ENCODE measurements at places on chromosomes 5 and 9. TPM values are rescaled to one million over a fixed set of nuclear protein-coding genes. Genes with fewer than 3 reads are reported as not detected.
A peak's percentile ranks its signal among the peaks of the same experiment; 100 is the strongest.

- peak; percentile 50 for DNase-seq
- no peaks in the 10 kb centered on the region for H3K36me3 ChIP-seq
- no peaks in the 10 kb centered on the region for H3K4me1 ChIP-seq
- no peak overlapping the region for H3K27ac ChIP-seq
- peaks cover 2% of the 10 kb centered on the region for H3K27me3 ChIP-seq
These were observed 22.1 kb upstream of the TPD52L3 start for GRCh38 chr9:6305954-6306563.

- H3K4me3 ChIP-seq, result no peak overlapping the region
- no peaks in the 10 kb centered on the region for H3K36me3 ChIP-seq
- H3K27ac ChIP-seq, result no peak overlapping the region
- H3K27me3 ChIP-seq, result no peaks in the 10 kb centered on the region
- no peak for DNase-seq
These were observed 36.1 kb upstream of the COL5A1 start for GRCh38 chr9:134605351-134605965.

DNA sequence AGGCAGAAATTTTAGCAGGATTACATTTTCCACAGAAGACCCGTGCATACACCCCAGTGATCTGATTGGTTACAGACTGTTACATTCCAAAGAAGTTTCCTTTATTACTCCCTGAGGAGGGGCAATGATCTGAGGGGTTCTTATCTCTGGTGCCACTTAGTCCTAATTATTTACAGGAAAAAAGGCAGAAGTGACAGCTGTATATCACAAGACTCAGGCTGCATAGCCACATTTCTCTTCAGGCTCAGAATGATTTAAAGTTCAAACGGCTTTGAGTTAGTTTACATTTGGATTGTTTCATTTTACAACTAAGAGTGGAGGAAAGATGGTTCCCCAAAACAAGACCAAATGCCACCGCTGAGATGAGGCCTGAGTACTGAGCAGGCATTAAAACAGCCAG is 17.3 kb downstream of the NAIF1 start:
- peaks cover 2% of the 10 kb centered on the region for H3K4me1 ChIP-seq
- no peak overlapping the region for H3K4me3 ChIP-seq

DNA sequence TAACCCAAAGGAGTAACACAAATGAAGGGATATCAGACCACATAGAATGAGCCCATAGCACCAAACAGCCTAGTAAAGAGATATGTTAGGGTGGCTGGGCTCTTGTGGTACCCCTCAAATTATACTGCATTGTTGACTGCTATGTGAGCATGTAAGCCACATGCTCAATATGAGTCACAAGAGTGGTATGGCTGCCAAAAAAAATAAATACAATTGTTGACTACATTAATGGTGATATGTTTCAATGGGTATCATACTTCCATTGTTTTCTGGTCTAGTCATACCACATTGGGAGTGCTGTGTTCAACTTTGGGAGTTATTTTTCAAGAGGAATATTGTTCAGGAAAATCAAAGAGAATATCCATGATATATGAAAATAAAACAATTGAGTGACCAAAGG is 162.4 kb upstream of the PIK3R1 start:
- no peaks in the 10 kb centered on the region for H3K4me1 ChIP-seq
- no peaks in the 10 kb centered on the region for H3K36me3 ChIP-seq
- H3K27ac ChIP-seq, result no peak overlapping the region
- H3K27me3 ChIP-seq, result no peaks in the 10 kb centered on the region

DNA sequence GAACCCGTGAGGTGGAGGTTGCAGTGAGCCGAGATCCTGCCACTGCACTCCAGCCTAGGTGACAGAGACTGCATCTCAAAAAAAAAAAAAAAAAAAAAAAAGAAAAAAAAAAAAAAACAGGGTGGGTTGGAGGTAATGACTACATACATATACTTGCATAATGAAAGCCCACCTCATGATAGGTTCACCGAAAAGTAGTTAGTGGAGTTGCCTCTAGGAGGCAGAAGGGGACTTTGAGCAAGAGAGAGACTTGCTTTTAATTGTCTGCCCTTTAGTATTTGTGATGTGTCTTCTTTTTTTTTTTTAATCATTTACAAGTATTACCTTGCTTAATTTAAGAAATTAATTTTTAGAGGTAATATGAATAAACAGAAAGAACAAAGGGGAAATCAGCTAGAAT is 99.8 kb downstream of the PPARGC1B start:
- no peaks in the 10 kb centered on the region for H3K4me1 ChIP-seq
- H3K4me3 ChIP-seq, result no peak overlapping the region
- H3K27ac ChIP-seq, result no peak overlapping the region
- no peak for DNase-seq
- peaks cover 2% of the 10 kb centered on the region for H3K27me3 ChIP-seq

DNA sequence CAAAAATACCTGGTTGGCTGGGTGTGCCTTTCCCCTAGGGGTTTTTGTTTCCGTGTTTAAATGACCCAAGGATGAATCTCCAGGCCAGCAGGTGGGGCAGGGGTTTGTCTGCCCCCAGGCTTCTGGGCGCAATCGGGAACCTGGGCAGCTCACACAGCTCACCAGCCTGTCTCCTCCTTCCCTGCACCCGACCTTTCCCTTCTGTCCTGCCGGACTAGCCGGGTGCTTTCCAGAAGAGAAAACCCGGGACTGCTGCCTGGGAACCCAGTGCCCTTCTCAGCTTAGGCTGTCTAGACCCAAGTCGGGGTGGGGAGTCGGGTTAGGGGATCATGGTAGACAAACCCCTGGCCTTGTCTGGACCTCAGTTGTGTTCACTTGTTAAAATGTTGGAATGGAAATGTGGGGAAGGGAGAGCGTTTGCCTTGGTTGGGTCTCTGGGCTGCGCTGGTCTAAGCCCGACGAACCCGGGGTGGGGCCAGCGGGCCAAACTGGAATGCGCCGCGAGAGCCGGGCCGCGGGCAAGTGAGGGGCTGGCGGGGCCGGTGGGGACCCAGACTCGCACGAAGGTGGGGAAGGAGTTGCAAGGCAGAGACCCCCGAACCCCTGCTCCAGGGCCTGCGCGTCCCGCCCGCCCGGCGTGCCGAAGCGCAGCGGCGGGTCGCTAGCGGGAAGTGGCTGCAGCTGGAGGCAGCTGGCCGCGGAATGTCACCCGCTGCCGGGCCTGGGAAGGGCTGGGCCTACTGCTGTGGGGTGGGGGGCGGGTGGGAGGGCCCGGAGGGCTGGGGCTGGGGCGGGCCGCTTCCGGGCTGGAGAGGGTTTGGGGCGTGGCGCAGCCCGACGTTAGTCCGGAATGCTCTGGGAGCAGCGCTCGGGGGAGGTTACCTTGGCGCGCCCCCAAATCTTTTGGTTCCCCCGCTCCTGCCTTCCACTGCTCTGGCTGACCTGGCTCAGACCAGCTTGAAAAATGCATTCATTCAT is 84.6 kb downstream of the DAB2IP start:
- DNase-seq, result peak; percentile 25
- no peaks in the 10 kb centered on the region for H3K36me3 ChIP-seq
- 0 out of 2 replicates have a peak overlapping the region, but pooled peaks have one; percentile 8 for H3K4me3 ChIP-seq
- H3K27me3 ChIP-seq, result no peaks in the 10 kb centered on the region

The ADAMTS16 gene
- 0.09 TPM for polyA plus RNA-seq

The NDUFS4 gene
- 67.5 TPM for polyA plus RNA-seq

The MLLT3 gene
- 10.0 TPM for polyA plus RNA-seq

The DYNC2I2 gene
- polyA plus RNA-seq, result 33.7 TPM

The CDKN2A gene
- 143 TPM for polyA plus RNA-seq

The C1QTNF2 gene
- 1.2 TPM for polyA plus RNA-seq

The CFAP157 gene
- polyA plus RNA-seq, result not detected

The CCNI2 gene
- not detected for polyA plus RNA-seq
